Mesendoderm (in vitro differentiated cells): ENCODE measurements at places on chromosomes 6 and 20.

GRCh38 chr6:91075244-91075976 is 488.5 kb upstream of the MAP3K7 start:
- DNase-seq, result no peak

DNA sequence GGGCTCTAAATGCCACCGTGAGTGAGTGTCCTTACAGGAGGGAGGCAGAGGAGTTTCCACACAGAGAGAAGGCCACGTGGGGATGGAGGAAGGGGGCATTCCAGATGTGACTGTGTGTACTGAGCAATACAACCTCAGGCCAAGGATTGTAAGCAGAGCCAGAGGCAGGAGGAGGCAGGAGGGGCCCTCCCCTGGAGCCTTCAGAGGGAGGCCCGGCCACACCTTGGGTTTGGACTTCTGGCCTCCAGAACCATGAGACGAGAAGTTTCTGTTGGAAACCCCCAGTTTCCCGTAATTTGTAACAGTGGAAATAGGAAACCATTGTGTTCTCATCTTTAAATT is 9.3 kb upstream of the KIF25 start:
- DNase-seq, result no peak

DNA sequence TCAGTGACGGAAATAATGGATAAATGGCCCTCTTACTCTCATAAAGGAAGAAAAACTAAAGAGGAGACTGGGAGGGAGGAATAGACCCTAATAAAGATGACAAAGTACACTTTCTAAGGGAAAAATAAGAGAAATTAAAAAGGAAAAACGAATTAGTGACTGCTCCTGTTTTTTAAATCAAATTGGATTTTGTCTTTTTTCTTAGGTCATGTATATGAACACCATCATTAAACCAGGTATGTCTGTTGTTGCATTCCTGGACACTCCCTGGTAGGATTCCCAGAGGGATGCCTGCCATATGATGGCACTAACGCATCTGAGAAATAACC is 59.4 kb upstream of the BTN3A2 start:
- no peak for DNase-seq

GRCh38 chr20:35489717-35490116 is 34.3 kb downstream of the CEP250 start:
- DNase-seq, result no peak

DNA sequence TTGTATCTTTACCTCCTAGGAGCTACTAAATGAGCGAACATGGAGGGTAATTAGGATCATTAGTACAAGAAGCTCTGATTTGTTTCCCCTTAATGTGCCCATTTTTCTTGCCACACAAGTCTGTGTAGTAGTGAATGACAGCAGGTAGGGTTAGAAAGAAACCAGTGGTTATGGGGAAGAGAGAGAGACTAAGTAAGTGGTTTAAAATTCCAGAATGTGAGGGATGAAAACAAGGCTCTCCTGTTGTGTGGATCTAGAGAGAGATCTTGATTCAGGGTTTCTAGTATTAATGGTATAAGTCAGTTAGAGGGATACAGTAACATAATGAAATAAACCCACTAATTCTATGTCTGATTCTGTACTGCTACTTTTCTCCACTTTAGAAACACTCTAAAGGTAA is 22.7 kb downstream of the STXBP5 start:
- no peak for DNase-seq
